ENCODE measurements at places on chromosomes 3 and 15. TPM values are rescaled to one million over a fixed set of nuclear protein-coding genes. Genes with fewer than 3 reads are reported as not detected.

DNA sequence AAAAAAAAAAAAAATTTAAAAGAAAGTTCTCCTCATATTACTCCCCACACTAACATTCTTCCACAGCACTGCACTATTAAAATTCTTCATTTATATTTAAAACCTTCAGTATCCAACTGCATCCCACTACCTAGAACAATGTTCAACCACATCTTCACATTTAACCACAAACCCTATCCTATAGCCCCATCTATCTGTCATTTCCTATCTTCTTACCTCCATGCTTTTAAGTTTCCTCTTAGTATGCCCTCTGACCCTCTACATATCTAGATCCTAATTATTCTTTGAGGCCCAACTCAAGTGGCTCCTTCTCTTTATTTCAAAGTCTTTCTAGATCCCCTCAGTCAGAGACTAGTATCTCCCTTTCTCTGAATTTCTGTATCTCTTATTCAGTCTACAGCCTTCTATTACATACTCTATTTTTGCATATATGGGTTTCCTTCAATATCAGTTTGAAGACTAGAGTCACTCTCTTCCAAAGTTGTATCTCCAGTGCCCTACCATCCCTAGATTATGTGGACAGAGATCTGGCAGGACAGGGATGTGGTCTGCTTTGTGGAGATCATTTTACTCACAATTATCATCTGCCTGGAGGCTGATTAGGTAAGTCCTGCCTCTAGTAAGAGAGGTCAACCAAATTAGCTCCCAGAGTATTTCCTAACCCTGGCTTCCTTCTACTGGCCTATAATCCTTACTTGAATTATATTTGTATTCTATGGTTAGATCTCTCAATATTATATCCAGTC lies 1.4 kb downstream of the CIAO2A start:
- peak overlapping the region; percentile 96 for H3K27ac ChIP-seq
- H3K36me3 ChIP-seq, result peaks cover 19% of the 10 kb centered on the region
- H3K4me3 ChIP-seq, result no peak overlapping the region

GRCh38 chr3:22225161-22225560 lies 474.2 kb upstream of the ZNF385D start:
- H3K4me1 ChIP-seq, result no peaks in the 10 kb centered on the region
- DNase-seq, result no peak
- no peaks in the 10 kb centered on the region for H3K27me3 ChIP-seq
- no peaks in the 10 kb centered on the region for H3K36me3 ChIP-seq
- H3K27ac ChIP-seq, result no peak overlapping the region
- H3K4me3 ChIP-seq, result no peak overlapping the region

DNA sequence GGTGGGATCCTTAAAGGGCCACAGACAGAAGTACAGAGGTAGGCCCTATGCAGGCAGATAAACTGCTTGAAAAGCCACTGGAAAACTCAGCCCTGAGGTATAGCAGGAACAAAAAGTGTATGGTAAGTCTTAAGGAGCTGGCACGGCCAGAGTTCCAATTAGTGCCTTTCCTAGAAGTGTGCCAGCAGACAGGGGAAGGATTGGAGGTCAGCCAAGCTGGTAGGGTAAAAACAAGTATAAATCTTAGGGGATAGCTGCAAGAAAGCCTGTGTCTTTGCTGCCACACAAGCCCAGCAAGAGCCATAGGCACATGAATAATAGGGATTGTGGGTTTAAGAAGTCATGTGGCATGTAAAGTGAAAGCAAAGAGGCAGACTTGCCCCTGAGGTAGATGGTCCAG lies 582.5 kb downstream of the PLOD2 start:
- no peaks in the 10 kb centered on the region for H3K27me3 ChIP-seq
- no peak overlapping the region for H3K4me3 ChIP-seq
- H3K27ac ChIP-seq, result no peak overlapping the region
- no peaks in the 10 kb centered on the region for H3K36me3 ChIP-seq
- DNase-seq, result no peak

GRCh38 chr3:159819676-159820075 lies 169.0 kb upstream of the IL12A start:
- no peak overlapping the region for H3K27ac ChIP-seq
- H3K4me1 ChIP-seq, result no peaks in the 10 kb centered on the region
- H3K36me3 ChIP-seq, result no peaks in the 10 kb centered on the region
- H3K27me3 ChIP-seq, result no peaks in the 10 kb centered on the region
- H3K4me3 ChIP-seq, result no peak overlapping the region

Gene ESYT3
- total RNA-seq, result not detected

DNA sequence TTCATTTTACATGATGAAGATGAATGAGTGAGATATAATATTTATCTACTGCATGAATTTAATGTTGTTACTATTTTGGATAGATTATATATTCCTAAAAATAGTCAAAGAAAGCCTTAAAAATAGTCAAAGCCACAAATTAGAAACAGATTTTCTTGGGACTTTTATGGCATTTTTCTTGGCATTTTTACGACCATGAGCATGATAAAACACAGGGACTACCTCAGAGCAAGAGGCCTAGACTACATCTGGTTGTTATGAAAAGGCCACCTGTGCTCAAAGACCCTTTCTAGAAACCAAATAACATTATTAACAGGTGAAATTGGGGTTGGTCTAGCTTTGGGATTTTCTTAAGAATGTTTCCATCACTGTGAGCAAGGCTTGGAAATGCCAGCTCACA lies 281.0 kb downstream of the OXSM start:
- DNase-seq, result no peak
- no peak overlapping the region for H3K27ac ChIP-seq
- H3K4me3 ChIP-seq, result no peak overlapping the region

DNA sequence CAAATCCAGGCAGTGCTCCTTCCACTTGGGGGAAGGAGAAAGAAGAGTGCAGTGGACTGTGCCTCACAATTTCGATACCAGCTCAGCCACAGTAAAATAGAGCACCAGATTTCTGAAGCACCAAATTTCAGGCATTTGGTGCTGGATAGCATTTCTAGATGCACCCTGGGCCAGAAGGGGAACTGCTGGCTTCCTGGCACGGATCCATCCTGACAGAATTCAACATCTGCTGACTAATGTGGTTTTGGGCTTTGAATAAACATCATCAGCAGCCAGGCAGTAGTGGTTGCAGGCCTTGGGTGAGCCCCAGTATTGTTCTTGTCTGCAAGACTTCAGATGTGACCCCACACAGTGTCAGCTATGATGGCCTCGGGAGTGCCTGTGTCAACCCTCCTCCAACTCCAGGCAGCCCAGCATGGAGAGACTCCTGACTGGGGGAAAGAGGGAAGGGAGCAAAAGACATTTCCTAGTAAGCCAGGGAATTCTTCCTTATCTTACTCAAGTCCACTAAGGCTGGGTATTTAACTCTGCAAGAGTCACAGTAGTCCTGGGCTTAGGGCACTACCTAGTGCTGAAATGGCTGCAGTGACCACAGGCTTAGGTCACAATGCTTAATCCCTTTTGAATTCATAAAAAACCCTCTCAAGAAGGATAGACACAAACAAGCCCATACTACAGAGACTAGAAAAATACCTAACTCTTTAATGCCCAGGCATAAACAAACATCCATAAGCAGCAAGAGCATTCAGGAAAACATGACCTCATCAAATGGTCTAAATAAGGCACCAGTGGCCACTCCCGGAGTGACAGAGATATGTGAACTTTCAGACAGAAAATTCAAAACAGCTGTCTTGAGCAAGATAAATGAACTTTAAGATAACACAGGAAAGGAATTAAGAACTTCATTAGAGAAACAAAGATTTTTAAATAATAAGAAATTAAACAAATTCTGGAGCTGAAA lies 74.7 kb downstream of the SPATA16 start:
- H3K27me3 ChIP-seq, result no peaks in the 10 kb centered on the region
- no peak overlapping the region for H3K27ac ChIP-seq
- peak; percentile 3 for DNase-seq
- H3K4me3 ChIP-seq, result no peak overlapping the region
- H3K4me1 ChIP-seq, result no peaks in the 10 kb centered on the region
- no peaks in the 10 kb centered on the region for H3K36me3 ChIP-seq

Gene CCR2
- 0.30 TPM for total RNA-seq

DNA sequence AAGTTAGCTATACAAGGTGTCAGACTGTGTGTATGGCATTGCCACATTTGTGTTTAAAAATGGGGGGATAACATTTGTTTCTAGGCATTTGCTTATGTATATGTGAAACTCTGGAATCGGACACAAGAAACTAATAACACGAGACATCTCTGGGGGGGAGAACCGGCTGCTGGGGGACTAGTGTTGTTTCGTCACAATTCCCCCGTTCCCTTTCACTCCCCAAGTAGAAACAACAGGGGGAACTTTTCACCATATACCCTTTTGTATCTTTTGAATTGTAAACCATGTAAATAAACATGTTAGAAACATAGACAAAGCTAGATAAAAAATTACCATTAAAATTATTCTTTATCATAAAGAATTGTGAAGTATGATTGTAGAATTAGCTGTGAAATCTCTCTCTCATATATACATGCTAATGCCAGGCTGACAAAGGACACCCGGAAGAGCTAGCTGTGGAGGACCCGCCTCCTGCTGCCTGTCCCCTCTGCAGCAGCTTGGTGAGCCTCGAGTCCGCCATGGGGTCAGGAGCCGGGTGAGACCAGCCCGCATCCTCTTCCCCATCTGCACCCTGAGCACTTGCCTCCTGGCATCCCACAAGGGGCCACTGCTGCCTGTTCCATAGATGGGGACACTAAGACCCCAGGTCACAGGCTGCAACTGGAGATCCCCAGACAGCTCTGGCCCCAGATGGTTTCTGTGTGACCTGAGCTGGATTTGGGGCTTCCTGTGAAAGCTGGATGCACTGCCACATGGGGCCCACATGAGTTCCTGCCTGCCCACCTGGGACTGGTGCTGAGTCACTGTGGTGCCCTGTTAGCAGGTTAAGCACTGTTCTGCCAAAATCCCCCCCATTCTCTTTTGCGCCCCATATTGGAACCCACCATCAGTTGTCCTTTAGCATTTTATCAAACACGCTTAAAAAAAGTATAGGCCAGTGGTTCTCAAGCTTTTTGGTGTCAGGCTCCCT lies 91.6 kb downstream of the IQSEC1 start:
- H3K4me1 ChIP-seq, result peaks cover 40% of the 10 kb centered on the region
- H3K27me3 ChIP-seq, result no peaks in the 10 kb centered on the region
- DNase-seq, result no peak
- no peak overlapping the region for H3K4me3 ChIP-seq
- no peak overlapping the region for H3K27ac ChIP-seq

DNA sequence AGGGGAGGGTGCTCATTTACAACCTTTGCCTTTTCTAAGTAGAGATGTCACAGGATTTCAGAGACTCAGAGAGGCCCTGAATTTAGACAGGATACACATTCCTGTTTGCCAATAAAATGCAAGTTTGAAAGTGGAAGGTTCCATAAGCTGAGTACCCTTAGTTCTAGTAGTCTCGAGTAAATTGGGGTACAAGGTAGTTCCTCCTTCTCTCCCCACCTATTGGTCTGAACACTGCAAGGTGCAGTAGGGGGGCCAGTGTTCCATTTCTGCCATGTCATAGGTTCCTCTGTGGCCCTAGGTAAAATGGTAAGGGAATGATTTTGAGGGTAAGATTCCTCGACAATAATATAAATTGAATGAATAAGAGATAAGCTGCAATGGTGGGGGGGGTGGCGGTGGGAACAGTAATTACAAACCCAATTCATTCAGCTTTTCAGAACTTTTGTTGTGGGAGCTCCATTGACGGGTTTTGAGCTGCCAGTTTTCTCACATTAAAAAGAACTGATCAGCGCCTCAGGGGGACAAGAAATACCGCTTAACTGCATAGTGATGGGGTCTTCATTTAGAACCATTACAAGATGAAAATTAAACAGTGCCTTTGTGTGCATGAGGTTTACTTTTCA lies 5.9 kb downstream of the SOX2 start:
- H3K36me3 ChIP-seq, result no peaks in the 10 kb centered on the region
- no peaks in the 10 kb centered on the region for H3K4me1 ChIP-seq
- H3K4me3 ChIP-seq, result no peak overlapping the region
- H3K27ac ChIP-seq, result no peak overlapping the region
- peaks cover 95% of the 10 kb centered on the region for H3K27me3 ChIP-seq

Gene PPP2R3A
- 23.1 TPM for total RNA-seq

GRCh38 chr3:24493746-24494617 lies 668 bp downstream of the THRB start:
- H3K27me3 ChIP-seq, result no peaks in the 10 kb centered on the region
- H3K27ac ChIP-seq, result peak overlapping the region; percentile 91
- H3K36me3 ChIP-seq, result no peaks in the 10 kb centered on the region
- DNase-seq, result peak; percentile 85
- H3K4me1 ChIP-seq, result peaks cover 33% of the 10 kb centered on the region

GRCh38 chr3:50226888-50227389 lies 9.1 kb upstream of the GNAI2 start:
- no peaks in the 10 kb centered on the region for H3K27me3 ChIP-seq
- no peak for DNase-seq
- no peaks in the 10 kb centered on the region for H3K36me3 ChIP-seq
- peaks cover 16% of the 10 kb centered on the region for H3K4me1 ChIP-seq

DNA sequence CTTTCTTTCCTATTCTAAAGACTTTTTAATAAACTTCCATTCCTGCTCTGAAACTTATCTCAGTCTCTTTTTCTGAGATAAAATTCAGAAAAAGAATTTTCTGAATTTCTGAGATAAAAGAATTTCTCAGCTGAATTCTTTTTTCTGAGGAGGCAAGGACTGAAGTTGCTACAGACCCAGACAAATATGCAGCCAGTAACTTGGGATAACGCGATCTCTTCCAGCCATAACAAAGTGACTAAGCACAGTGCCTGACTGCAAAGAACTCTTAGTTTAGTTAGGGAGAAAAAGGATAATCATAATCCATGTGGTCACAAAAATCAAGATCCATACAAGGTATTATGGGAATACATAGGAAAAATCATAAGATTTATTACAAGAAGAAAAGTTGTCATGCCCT lies 222.0 kb upstream of the GAP43 start:
- no peak overlapping the region for H3K27ac ChIP-seq
- no peaks in the 10 kb centered on the region for H3K27me3 ChIP-seq
- no peaks in the 10 kb centered on the region for H3K4me1 ChIP-seq
- no peak overlapping the region for H3K4me3 ChIP-seq
- H3K36me3 ChIP-seq, result no peaks in the 10 kb centered on the region

DNA sequence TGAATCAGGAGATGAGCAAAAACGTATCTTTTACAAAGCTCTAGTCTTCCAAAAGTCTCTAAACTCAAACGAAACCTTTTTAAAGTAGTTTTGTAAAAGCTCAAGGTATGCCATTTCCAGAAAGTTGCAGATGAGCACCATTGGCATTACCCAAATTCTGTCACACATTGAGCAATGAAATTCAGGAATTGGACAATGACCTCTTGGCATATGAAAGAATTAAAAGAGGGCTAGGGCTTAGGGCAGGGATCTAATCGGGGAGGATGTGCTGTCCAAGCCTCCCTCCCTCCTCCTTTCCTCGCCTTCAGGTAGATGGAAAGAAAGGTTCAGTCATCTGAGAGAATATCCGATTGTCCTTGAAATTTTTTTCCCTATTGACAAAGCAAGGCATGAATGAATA lies 133.1 kb upstream of the CPNE4 start:
- H3K4me1 ChIP-seq, result no peaks in the 10 kb centered on the region
- no peaks in the 10 kb centered on the region for H3K36me3 ChIP-seq
- no peak for DNase-seq
- no peak overlapping the region for H3K4me3 ChIP-seq

- no peaks in the 10 kb centered on the region for H3K27me3 ChIP-seq
- DNase-seq, result no peak
- H3K27ac ChIP-seq, result no peak overlapping the region
- no peak overlapping the region for H3K4me3 ChIP-seq
Observed at GRCh38 chr3:95715128-95715527, 1099.3 kb upstream of the EPHA6 start.
